Endodermal cell (in vitro differentiated cells): ENCODE measurements at places on chromosomes 13 and 19. TPM values are rescaled to one million over a fixed set of nuclear protein-coding genes. Genes with fewer than 3 reads are reported as not detected.

- peaks cover 24% of the 10 kb centered on the region for H3K27me3 ChIP-seq
- peak; percentile 86 for DNase-seq
- no peaks in the 10 kb centered on the region for H3K4me1 ChIP-seq
- H3K36me3 ChIP-seq, result no peaks in the 10 kb centered on the region
- H3K27ac ChIP-seq, result no peak within 1 kb of the TSS
Measured at GRCh38 chr19:17448131-17448967, at the start of gene TMEM221. Gene TMEM221 (minus strand): TSS chr19:17448668. CDS start chr19:17448462, 206 bp downstream.

DNA sequence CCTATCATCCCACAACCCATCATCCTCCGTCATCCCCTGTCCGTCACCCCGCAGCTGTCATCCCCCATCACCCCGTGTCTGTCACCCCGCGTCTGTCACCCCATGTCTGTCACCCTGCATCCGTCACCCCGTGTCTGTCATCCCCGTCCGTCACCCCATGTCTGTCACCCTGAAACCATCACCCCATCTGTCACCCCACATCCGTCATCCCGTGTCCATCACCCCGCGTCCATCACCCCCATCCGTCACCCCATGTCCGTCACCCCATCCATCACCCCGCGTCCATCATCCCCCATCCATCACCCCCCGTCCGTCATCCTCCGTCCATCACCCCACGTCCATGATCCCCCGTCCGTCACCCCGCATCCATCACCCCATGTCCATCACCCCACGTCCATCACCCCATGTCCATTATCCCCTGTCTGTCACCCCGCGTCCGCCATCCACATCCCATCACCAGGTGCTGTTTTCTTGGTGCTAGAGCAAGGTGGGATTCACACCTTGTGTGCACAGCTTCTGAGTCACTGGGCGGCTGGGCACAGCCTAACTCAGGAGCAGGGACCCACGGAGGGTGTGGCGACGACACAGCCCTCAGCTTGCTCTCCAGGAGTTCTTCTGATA lies 24.2 kb downstream of the RASA3 start:
- H3K27ac ChIP-seq, result no peak overlapping the region
- H3K4me3 ChIP-seq, result no peak overlapping the region
- no peaks in the 10 kb centered on the region for H3K36me3 ChIP-seq
- DNase-seq, result peak; percentile 10
- no peaks in the 10 kb centered on the region for H3K27me3 ChIP-seq
- H3K4me1 ChIP-seq, result peaks cover 11% of the 10 kb centered on the region

DNA sequence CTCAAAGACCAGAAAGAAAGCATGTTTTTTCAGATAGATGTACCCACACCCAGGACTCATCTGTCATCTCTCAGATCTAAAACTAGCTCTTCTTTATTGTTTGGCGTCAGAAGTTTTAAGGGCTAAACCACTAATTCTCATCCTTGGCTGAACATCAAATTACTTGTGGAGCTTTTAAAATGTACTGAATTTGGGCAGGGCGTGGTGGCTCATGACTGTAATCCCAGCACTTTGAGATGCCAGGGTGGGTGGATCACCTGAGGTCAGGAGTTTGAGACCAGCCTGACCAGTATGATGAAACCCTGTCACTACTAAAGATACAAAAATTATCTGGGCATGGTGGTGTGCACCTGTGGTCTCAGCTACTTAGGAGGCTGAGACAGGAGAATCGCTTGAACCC lies 47.4 kb downstream of the RCBTB2 start:
- DNase-seq, result no peak
- H3K4me3 ChIP-seq, result no peak overlapping the region
- H3K4me1 ChIP-seq, result no peaks in the 10 kb centered on the region
- no peaks in the 10 kb centered on the region for H3K36me3 ChIP-seq
- H3K27ac ChIP-seq, result no peak overlapping the region

GRCh38 chr13:113148940-113149503 lies 9.4 kb upstream of the PROZ start:
- DNase-seq, result peak; percentile 46
- H3K27ac ChIP-seq, result no peak overlapping the region
- peaks cover 13% of the 10 kb centered on the region for H3K27me3 ChIP-seq
- peaks cover 8% of the 10 kb centered on the region for H3K4me1 ChIP-seq
- no peaks in the 10 kb centered on the region for H3K36me3 ChIP-seq
- H3K4me3 ChIP-seq, result no peak overlapping the region

GRCh38 chr13:40120781-40121180 lies 465.3 kb downstream of the COG6 start:
- H3K4me1 ChIP-seq, result peaks cover 7% of the 10 kb centered on the region
- H3K27me3 ChIP-seq, result no peaks in the 10 kb centered on the region
- DNase-seq, result no peak
- H3K4me3 ChIP-seq, result no peak overlapping the region

DNA sequence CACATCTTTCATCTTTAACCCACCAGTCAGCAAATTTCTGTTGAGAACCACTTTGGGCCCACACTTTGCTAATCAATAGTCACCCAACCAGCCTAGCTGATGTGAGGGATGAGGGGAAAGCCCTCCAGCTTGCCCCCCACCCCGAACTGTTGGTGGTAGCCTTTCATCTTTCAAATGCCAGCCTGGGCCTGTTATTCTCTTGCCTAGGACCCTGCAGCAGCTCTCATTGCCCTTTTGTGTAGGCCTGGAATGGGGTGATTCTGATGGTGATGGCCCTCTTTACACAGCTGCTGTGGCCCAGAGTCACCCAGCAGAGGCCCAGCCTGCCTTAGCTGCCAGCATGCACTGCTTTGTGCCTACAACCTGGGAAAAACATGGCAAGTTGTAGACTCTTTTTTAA lies 294.5 kb downstream of the SLC7A1 start:
- H3K36me3 ChIP-seq, result no peaks in the 10 kb centered on the region
- no peak overlapping the region for H3K4me3 ChIP-seq
- DNase-seq, result no peak
- no peaks in the 10 kb centered on the region for H3K27me3 ChIP-seq
- no peaks in the 10 kb centered on the region for H3K4me1 ChIP-seq

GRCh38 chr13:95620825-95621498 lies 23.5 kb downstream of the DZIP1 start:
- H3K4me1 ChIP-seq, result no peaks in the 10 kb centered on the region
- H3K27me3 ChIP-seq, result no peaks in the 10 kb centered on the region
- H3K36me3 ChIP-seq, result peaks cover 73% of the 10 kb centered on the region
- no peak overlapping the region for H3K4me3 ChIP-seq
- DNase-seq, result no peak

DNA sequence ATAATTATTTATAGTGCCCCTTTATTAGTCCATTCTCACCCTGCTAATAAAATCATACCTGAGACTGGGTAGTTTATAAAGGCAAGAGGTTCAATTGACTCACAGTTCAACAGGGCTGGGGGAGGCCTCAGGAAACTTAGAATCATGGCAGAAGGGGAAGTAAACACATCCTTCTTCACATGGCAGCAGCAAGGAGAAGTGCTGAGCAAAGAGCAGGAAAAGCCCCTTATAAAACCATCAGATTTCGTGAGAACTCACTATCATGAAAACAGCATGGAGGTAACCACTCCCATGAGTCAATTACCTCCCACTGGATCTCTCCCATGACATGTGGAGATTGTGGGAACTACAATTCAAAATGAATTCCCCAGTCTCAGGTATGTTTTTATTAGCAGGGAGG lies 89.9 kb upstream of the STARD13 start:
- H3K36me3 ChIP-seq, result no peaks in the 10 kb centered on the region
- DNase-seq, result no peak

GRCh38 chr13:77480066-77480465 lies 55.4 kb upstream of the SCEL start:
- H3K4me1 ChIP-seq, result no peaks in the 10 kb centered on the region
- H3K27me3 ChIP-seq, result no peaks in the 10 kb centered on the region
- no peak overlapping the region for H3K4me3 ChIP-seq
- H3K27ac ChIP-seq, result no peak overlapping the region

- H3K4me3 ChIP-seq, result no peak overlapping the region
- no peaks in the 10 kb centered on the region for H3K36me3 ChIP-seq
- DNase-seq, result peak; percentile 41
Measured at GRCh38 chr13:113143466-113144254, 14.8 kb upstream of the PROZ start.

The POMP gene
- total RNA-seq, result 76.6 to 95.4 TPM (median 91.3 TPM) in 3 replicates

The NLRP4 gene
- total RNA-seq, result not detected in 2 replicates

The FAAP24 gene
- total RNA-seq, result 4.4 to 8.8 TPM (median 5.4 TPM) in 3 replicates
